ENCODE measurements at places on chromosomes 2 and 18. TPM values are rescaled to one million over a fixed set of nuclear protein-coding genes. Genes with fewer than 3 reads are reported as not detected.

GRCh38 chr2:204315236-204315662 lies 230.0 kb upstream of the PARD3B start:
- H3K27ac ChIP-seq = no peak overlapping the region
- peak; percentile 70 for DNase-seq
- peak overlapping the region; percentile 35 for H3K4me3 ChIP-seq
- H3K36me3 ChIP-seq = no peaks in the 10 kb centered on the region
- no peaks in the 10 kb centered on the region for H3K4me1 ChIP-seq

DNA sequence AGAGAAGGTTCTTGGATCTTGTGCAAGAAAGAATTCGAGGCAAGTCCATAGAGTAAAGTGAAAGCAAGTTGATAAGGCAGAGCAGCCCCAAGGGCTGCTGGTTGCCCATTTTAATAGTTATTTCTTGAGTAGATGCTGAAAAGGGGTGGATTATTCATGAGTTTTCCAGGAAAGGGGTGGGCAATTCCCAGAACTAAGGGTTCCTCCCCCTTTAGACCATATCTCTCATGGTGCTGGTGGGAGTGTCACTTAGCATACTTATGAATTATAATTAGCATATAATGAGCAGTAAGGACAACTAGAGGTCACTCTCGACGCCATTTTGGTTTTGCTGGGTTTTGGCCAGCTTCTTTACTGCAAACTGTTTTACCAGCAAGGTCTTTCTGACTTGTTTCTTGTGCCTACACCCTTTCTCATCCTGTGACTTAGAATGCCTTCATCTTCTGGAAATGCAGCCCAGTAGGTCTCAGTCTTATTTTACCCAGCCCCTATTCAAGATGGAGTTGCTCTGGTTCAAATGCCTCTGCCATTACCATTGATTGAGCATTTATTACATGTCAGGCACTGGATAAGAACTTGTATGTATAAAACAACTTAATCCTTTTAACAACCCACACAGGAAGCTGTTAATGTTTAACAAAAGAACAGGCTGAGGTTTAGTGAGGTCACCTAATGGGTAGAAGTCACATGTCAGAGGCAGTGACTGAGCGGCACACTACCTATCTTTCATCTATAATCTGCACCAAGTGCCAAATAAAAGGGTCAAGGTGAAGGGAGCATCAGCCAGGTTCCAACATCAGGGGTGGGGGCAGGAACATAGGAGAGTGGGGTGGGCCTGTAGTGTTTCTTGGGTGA lies 250.9 kb downstream of the ICOS start:
- H3K36me3 ChIP-seq = no peaks in the 10 kb centered on the region
- no peaks in the 10 kb centered on the region for H3K27me3 ChIP-seq
- H3K4me3 ChIP-seq = no peak overlapping the region
- DNase-seq = no peak
- H3K4me1 ChIP-seq = no peaks in the 10 kb centered on the region

- DNase-seq = no peak
- no peak overlapping the region for H3K27ac ChIP-seq
- H3K36me3 ChIP-seq = no peaks in the 10 kb centered on the region
- H3K4me1 ChIP-seq = no peaks in the 10 kb centered on the region
- no peaks in the 10 kb centered on the region for H3K27me3 ChIP-seq
These were observed 43.4 kb downstream of the NMS start for GRCh38 chr2:100513650-100514049.

DNA sequence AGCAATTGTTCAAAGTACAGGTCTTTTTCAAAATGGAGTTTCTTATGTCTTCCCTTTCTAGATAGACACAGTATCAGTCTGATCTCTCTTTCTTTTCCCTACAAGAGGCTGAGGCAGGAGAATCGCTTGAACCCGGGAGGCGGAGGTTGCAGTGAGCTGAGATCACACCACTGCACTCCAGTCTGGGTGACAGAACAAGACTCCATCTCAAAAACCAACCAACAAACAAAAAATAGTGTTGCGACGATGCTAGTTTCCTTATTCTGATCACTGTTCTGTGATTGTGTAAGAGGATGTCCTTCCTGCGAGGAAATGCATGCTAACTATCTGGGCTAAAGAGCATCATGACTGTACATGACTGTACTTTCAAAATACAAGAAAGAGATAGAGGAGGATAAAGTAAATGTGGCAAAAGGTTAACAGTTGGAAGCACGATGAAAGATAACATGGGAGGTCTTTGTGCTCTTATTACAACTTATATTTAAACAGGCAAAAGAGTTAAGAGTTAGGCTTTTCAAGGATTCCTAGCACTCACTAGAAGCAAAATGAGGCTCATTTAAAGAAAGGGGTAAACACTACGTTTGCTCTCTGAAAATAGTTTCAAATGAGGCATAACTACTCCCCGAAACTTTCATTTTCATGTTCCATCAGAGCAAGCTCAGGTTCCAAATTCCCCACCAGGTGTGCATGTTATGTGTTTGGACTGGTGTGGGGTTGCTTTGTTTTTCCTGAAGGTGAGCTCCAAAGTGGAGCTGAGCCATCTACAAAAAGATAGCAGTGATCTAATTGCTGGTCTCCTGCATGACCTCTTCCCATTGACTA lies 23.8 kb downstream of the SOWAHC start:
- no peak overlapping the region for H3K27ac ChIP-seq
- H3K4me3 ChIP-seq = no peak overlapping the region
- DNase-seq = no peak
- H3K4me1 ChIP-seq = no peaks in the 10 kb centered on the region

GRCh38 chr2:3379647-3380534 lies at the start of gene TRAPPC12:
Gene TRAPPC12, plus strand, starts transcription at chr2:3379694. Its CDS starts 7,930 bp downstream, at chr2:3387624.
- no peaks in the 10 kb centered on the region for H3K27me3 ChIP-seq
- DNase-seq = peak; percentile 93
- peak within 1 kb of the TSS; percentile 61 for H3K4me3 ChIP-seq
- peak within 1 kb of the TSS; percentile 78 for H3K27ac ChIP-seq
- H3K36me3 ChIP-seq = no peaks in the 10 kb centered on the region

DNA sequence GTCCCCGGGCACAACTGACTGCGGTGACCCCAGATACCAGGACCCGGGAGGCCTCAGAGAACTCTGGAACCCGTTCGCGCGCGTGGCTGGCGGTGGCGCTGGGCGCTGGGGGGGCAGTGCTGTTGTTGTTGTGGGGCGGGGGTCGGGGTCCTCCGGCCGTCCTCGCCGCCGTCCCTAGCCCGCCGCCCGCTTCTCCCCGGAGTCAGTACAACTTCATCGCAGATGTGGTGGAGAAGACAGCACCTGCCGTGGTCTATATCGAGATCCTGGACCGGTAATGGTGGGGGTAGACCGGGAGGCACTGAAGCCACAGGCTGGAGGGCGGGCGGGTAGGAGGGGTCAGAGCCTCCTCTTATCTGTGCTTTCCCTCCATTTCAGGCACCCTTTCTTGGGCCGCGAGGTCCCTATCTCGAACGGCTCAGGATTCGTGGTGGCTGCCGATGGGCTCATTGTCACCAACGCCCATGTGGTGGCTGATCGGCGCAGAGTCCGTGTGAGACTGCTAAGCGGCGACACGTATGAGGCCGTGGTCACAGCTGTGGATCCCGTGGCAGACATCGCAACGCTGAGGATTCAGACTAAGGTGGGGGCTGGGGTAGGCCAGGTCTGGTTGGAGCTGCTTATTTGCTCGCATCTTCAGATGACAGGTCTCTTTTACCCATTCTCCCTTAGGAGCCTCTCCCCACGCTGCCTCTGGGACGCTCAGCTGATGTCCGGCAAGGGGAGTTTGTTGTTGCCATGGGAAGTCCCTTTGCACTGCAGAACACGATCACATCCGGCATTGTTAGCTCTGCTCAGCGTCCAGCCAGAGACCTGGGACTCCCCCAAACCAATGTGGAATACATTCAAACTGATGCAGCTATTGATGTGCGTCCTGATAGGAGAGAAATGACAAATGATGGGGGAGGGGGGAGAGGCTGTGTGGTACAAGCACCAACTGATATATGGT lies 780 bp downstream of the HTRA2 start:
- H3K4me1 ChIP-seq = no peaks in the 10 kb centered on the region
- H3K27me3 ChIP-seq = no peaks in the 10 kb centered on the region
- no peaks in the 10 kb centered on the region for H3K36me3 ChIP-seq

DNA sequence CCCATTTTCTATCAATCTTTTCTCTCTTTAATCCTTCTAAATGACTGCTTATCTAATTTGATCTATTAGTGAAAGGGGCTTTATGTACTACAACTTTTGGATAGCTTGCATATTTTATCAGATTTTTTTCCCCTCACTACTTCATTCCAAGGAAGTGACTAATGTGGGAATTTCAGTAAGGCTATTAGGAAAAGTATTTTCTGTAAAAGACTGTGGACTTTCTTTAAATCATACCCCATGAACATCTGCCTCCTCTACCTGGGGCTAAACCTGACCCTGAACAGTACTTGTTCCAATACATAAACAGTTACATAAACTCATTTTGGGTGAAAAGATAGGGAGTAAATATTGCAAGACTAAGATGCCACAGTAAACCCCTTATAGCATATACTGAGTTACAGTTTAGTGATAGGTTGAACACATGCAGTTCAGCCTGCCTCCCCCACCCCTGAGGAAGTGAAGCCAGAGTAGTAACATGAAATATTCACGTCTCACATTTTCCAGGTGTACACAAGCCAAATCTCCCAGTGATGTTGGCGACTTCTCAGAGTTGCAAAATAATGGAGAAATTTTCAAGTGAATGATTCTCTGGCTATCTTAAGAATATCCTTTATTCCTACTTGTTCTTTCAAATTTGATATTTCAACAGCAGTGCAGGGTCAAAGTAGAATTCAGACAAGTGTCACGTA lies 590.9 kb upstream of the ZEB2 start:
- H3K27ac ChIP-seq = no peak overlapping the region
- no peak for DNase-seq
- peaks cover 2% of the 10 kb centered on the region for H3K4me1 ChIP-seq

DNA sequence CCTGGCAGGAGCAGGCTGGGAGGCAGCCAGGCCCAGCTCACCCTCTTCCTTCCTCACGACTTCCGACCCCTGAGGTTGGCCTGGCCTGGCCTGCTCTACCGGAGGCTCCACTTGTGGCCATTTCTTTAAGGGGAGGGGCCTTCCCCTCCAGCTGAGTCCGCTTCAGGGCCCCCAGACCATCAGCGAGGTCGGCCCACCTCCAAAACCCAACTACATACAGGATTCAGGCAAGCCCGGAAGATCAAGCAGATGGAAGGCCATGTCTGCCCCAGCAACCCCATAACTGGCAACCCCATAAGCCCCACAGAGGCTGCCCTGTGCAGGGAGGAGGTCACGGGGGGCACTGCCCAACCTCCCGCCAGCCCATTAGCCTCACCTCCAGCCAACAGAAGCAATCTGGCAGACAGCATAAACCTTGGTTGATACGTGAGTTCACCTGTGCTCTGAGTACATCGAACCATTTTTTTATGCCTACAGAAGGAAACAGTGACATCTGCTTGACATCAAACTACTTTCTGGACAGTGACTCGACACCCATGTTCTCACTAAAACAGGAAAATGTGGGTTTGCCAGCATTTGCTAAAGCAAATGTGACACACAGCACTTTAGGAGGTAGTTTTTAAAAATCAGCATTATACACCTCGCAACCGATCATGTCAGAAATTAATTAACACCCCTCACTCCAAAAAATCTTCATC lies 98.9 kb downstream of the EIPR1 start:
- peaks cover 2% of the 10 kb centered on the region for H3K36me3 ChIP-seq
- H3K27ac ChIP-seq = no peak overlapping the region
- DNase-seq = no peak
- H3K4me3 ChIP-seq = no peak overlapping the region
- no peaks in the 10 kb centered on the region for H3K27me3 ChIP-seq

DNA sequence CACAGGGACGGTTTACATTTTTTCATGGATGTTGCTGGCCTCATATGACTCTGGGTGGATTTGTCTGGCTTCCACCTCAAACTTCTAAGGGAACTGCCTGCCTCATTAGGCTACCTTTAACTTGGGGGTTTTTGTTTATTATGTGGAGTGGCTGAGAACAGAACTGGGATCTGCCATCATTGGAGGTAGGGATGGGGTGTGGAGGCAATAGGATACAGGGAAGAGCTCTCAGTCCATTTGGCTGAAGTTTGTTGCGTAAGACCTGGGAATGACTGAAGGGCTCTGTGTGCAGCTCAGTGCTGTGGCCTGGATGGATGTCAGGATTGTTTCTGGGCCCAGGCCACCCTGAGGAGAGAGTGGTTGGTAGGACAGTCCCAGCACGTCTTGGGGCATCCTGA lies 31.2 kb downstream of the ASB1 start:
- no peak overlapping the region for H3K27ac ChIP-seq
- no peaks in the 10 kb centered on the region for H3K27me3 ChIP-seq
- no peaks in the 10 kb centered on the region for H3K4me1 ChIP-seq
- no peak overlapping the region for H3K4me3 ChIP-seq

DNA sequence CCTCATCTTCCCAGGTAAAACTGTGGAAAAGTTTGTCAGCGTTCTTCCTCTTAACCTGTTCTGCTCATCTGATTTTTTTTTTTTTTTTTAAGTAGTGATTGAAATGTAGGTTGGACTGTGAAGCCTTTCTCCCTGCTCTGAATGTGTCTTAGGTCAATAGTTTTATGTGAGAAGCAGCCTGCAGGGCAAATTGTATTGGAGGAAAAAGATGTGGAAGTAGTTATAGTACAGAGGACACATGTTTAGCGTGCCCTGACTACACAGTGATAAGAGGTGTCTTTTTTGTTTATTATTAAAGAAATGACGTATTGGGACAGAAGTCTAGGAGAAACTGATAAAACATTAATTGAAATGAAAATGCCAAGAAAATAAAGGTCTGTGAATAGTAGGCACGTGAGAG lies 1.5 kb downstream of the MTA3 start:
- no peaks in the 10 kb centered on the region for H3K4me1 ChIP-seq
- H3K27ac ChIP-seq = no peak overlapping the region
- H3K36me3 ChIP-seq = no peaks in the 10 kb centered on the region
- peak overlapping the region; percentile 97 for H3K4me3 ChIP-seq
- H3K27me3 ChIP-seq = no peaks in the 10 kb centered on the region
- DNase-seq = no peak

- no peak overlapping the region for H3K27ac ChIP-seq
- H3K27me3 ChIP-seq = no peaks in the 10 kb centered on the region
- H3K36me3 ChIP-seq = no peaks in the 10 kb centered on the region
These were observed 459.8 kb upstream of the SLC14A2 start for GRCh38 chr18:45155526-45155925.

GRCh38 chr2:149538138-149538833 lies 49.3 kb downstream of the MMADHC start:
- H3K36me3 ChIP-seq = no peaks in the 10 kb centered on the region
- H3K4me1 ChIP-seq = no peaks in the 10 kb centered on the region
- H3K27ac ChIP-seq = no peak overlapping the region
- no peaks in the 10 kb centered on the region for H3K27me3 ChIP-seq

DLGAP1 gene
- total RNA-seq = 6.6 TPM

SANBR gene
- 17.7 TPM for total RNA-seq

SETBP1 gene
- total RNA-seq = 85.0 TPM

SPC25 gene
- total RNA-seq = 0.58 TPM

UGT1A3 gene
- not detected for total RNA-seq

HOXD11 gene
- total RNA-seq = 0.29 TPM

SCN3A gene
- 19.3 TPM for total RNA-seq

ANO7 gene
- total RNA-seq = 1.2 TPM

All from aorta (tissue), 5 donors.